GM03348 (cell line): ENCODE measurements at places on chromosomes 2 and 18.
A peak's percentile ranks its signal among the peaks of the same experiment; 100 is the strongest.

DNA sequence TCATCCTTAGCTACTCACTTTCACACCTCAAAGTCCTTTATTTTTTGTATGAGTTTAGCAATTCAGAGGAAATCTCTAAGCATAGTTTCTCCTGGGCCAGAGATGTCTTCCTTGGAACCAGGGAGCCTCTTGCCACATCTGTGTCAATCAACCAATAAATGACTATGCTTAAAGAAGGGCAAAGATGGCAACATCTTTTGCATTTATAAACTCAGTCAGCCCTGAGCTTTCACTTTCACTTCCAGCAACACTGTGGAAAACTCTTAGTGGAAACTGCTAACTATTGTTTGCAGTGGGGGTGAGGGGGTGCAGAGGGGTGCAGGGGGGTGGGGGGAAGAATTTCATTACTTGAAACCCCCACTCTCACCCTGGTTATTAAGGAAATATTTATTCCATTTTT is 3.4 kb downstream of the ACVR1C start:
- DNase-seq, result peak; percentile 7

DNA sequence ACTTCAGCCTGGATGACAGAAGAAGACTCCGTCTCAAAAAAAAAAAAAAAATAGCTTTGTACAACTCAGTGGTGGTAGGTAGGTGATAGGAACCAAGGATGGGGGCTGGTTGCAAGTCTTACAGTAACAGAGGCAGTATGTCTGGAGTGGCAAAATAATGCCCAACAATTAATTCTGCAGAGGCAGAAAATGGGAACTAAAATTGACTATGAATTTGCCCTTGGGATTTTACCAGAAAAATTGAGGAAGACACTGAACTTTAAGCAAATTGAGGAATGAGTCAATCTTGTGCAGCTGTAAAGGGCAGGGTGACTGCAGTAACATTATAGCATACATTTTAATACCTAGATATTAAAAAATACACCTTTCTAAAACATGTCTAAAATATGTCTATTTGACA is 292.1 kb upstream of the FBXO11 start:
- DNase-seq, result no peak

DNA sequence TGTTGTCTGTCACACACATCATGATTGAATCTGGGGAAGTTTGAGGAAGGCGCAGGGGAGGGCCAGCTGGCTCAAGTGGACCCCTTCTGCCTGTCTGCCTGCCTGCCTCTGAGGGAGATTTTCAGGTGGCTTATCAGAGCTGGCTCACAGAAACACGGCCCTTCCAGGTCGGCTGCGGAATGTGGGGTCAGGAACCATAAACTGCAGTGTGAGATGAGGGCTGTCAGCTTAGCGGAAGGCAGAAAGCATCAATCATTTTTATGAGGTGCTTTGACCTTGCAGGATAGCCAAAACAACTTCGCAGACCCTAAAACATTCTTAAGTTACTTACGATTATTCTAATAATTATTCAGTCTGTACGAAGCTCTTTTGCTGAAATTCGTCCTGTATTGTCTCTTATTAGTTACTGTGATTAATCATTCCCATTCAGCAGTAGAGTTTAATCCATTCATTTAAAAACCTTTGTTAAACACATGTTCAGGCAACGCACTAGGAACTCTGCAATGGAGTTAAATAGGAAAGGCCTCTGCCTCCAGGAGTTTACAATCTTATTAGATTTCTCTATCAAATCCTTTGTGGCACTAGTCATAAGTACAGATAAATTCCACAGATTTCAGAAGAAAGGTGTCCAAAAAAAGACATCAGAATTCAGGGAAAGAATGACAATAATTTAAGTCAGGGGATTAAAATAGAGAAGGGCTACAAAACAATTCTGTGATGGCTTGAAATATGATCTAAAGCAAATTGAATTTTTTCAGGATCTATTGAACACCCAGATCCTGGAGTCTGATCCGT is 371.6 kb downstream of the HRH4 start:
- DNase-seq, result no peak

DNA sequence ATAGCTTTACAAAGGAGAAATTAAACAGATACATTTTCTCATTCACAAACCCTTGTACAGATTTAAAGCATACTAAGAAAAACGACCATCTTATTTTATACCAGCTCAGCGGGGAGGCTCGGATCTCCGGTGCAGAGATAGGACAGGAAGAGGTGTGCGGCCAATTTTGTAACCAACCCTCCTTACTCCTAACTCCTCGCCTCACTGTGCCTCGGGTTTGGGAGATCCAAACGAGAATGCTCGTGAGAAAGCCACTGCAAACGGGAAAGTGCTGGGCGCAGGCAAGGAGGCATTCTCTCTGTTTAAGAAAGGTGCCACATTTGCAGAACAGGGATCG is 1.2 kb downstream of the KDSR start:
- peak; percentile 27 for DNase-seq

DNA sequence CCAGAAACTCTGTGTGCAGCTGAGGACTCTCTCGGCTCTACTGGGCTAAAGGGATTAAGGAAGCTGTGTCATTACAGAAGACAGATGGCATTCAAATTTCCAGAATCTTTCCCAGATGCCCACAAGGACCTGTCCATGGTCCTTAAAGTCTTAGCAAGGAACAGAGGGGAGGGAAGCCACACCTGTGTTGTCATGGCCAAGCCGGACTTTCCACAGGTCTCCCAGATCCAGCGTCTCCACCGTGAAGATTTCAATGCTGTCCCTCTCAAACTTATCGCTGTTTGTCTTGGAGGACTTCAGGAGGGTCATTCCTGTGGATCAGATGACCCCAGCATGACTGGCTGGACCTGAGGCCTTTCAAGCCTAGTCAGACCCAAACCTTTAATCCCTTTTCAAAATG is 114.5 kb downstream of the LOXHD1 start:
- no peak for DNase-seq
